ENCODE measurements at places on chromosomes 6 and 20.

GRCh38 chr20:3990716-3991115 lies 24.6 kb downstream of the RNF24 start:
- H3K4me1 ChIP-seq, result peaks cover 40% of the 10 kb centered on the region
- no peak overlapping the region for H3K4me3 ChIP-seq
- no peaks in the 10 kb centered on the region for H3K27me3 ChIP-seq

- DNase-seq, result no peak
- peaks cover 3% of the 10 kb centered on the region for H3K4me1 ChIP-seq
- H3K27me3 ChIP-seq, result peaks cover 2% of the 10 kb centered on the region
- H3K27ac ChIP-seq, result no peak overlapping the region
- no peaks in the 10 kb centered on the region for H3K36me3 ChIP-seq
Measured at GRCh38 chr20:24806705-24807676, 142.1 kb upstream of the CST7 start.

GRCh38 chr6:37077905-37078296 lies 72.4 kb downstream of the FGD2 start:
- H3K36me3 ChIP-seq, result peaks cover 2% of the 10 kb centered on the region
- peaks cover 10% of the 10 kb centered on the region for H3K27me3 ChIP-seq
- H3K4me1 ChIP-seq, result peaks cover 2% of the 10 kb centered on the region

- no peak overlapping the region for H3K4me3 ChIP-seq
- DNase-seq, result no peak
- H3K36me3 ChIP-seq, result no peaks in the 10 kb centered on the region
- no peaks in the 10 kb centered on the region for H3K4me1 ChIP-seq
Measured at GRCh38 chr6:11621119-11621518, 83.6 kb downstream of the TMEM170B start.

GRCh38 chr20:29119141-29119540 lies 2138.3 kb upstream of the DEFB115 start:
- H3K27ac ChIP-seq, result no peak overlapping the region
- H3K27me3 ChIP-seq, result no peaks in the 10 kb centered on the region
- no peaks in the 10 kb centered on the region for H3K36me3 ChIP-seq
- DNase-seq, result no peak
- H3K4me3 ChIP-seq, result no peak overlapping the region
- H3K4me1 ChIP-seq, result no peaks in the 10 kb centered on the region

- no peak for DNase-seq
- H3K36me3 ChIP-seq, result peaks cover 2% of the 10 kb centered on the region
- peak overlapping the region; percentile 91 for H3K4me3 ChIP-seq
- no peaks in the 10 kb centered on the region for H3K27me3 ChIP-seq
Measured at GRCh38 chr20:49914310-49915117, 815 bp downstream of the SPATA2 start.

DNA sequence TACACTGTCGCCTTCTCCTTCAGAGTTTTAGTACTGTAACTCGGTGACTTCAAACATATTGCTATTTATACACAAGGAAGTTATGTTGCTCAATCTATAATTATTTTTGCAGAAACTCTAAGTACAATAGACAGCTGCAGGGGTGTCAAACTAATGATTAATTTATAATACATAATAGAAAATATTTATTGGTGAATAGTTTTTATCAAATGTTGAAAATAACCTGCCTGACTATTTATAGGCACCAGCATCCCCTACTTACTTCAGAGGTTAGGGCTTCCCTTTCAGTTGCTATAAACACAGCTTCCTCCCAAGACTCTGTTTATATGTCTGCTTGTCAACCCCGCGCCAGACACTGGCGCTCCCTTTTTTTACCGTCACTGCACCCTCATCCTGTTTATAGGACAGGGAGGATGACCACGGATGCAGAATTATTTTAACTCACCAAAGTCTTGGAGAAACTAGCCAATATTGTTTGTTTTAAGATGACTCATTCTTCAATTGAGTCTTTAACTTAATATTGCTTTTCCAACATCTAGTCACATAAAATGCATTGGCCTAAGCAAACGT lies 225.0 kb downstream of the ALDH8A1 start:
- H3K36me3 ChIP-seq, result no peaks in the 10 kb centered on the region
- no peak overlapping the region for H3K4me3 ChIP-seq
- H3K27me3 ChIP-seq, result peaks cover 20% of the 10 kb centered on the region
- H3K27ac ChIP-seq, result no peak overlapping the region
- DNase-seq, result no peak

DNA sequence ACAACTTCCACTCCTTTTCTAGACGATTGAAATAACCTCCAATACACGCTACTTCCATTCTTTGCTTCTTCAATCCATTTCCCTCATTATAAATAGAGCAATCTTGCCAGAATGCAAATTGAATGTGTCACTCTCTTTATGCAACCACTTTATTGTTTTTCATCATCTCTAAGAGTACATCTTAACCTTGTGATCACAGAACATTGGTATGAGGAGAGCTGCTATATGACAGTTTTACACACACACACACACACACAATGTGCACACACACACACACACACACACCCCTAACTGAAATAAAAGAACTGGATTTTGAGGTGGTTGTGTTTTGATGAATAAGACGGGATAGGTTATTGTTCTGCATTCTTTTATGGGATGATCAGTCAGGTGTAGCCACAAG lies 187.0 kb downstream of the HDGFL1 start:
- DNase-seq, result no peak
- no peaks in the 10 kb centered on the region for H3K27me3 ChIP-seq
- H3K36me3 ChIP-seq, result no peaks in the 10 kb centered on the region
- no peak overlapping the region for H3K27ac ChIP-seq
- H3K4me3 ChIP-seq, result no peak overlapping the region

GRCh38 chr20:4898282-4899244 lies 102.7 kb downstream of the SLC23A2 start:
- H3K27me3 ChIP-seq, result no peaks in the 10 kb centered on the region
- no peak overlapping the region for H3K4me3 ChIP-seq
- H3K36me3 ChIP-seq, result peaks cover 16% of the 10 kb centered on the region
- no peak for DNase-seq
- H3K4me1 ChIP-seq, result peaks cover 12% of the 10 kb centered on the region

DNA sequence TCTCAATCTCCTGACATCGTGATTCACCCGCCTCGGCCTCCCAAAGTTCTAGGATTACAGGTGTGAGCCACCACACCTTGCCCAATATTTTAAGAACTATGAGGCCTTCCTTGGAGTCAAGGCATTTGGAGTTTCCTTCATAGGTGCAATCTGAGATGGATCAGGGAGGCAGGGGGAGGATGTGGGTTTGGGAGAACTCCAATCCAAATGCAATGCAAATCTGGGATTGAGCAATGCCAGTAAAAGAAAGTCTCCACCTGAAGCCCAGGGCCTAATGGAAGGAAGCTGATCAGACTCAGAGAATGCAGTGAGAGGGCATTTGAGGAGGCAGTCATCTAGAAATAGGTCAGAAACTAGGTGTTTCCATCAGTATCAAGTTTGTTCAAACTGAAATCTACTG lies 21.2 kb downstream of the RSPH3 start:
- H3K4me3 ChIP-seq, result no peak overlapping the region
- H3K4me1 ChIP-seq, result no peaks in the 10 kb centered on the region
- H3K27ac ChIP-seq, result no peak overlapping the region
- DNase-seq, result no peak

DNA sequence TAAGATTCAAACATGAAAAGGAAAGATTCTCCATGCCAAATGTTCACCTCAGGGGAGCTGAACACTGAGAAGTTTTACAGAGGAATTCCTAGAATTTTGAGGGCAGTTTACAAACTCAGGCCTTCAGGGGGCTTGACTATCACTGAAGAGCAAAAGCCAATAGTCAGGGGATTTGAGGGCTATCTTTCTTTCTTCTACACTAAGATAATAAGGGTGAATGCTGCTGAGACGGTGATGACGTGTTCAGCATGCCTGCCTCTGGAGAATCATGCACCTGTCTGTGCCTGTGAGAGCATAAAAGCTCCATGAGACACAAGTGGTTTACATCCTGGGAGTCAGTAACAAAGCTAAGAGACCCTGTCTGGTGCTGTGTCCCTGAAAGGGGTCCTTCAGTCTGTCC lies 1085.6 kb downstream of the KIF16B start:
- no peaks in the 10 kb centered on the region for H3K36me3 ChIP-seq
- no peak overlapping the region for H3K4me3 ChIP-seq
- H3K27ac ChIP-seq, result no peak overlapping the region
- H3K27me3 ChIP-seq, result no peaks in the 10 kb centered on the region
- H3K4me1 ChIP-seq, result no peaks in the 10 kb centered on the region

- H3K27me3 ChIP-seq, result peaks cover 8% of the 10 kb centered on the region
- H3K27ac ChIP-seq, result no peak overlapping the region
- no peaks in the 10 kb centered on the region for H3K4me1 ChIP-seq
- H3K36me3 ChIP-seq, result no peaks in the 10 kb centered on the region
- no peak overlapping the region for H3K4me3 ChIP-seq
- DNase-seq, result no peak
Measured at GRCh38 chr6:148239801-148240460, 102.7 kb upstream of the SASH1 start.

GRCh38 chr6:397604-398003 lies 6.1 kb downstream of the IRF4 start:
- DNase-seq, result no peak
- peaks cover 55% of the 10 kb centered on the region for H3K36me3 ChIP-seq
- H3K27me3 ChIP-seq, result no peaks in the 10 kb centered on the region
- peaks cover 73% of the 10 kb centered on the region for H3K4me1 ChIP-seq

GRCh38 chr6:143451531-143451930 lies 926 bp downstream of the PEX3 start:
- peaks cover 5% of the 10 kb centered on the region for H3K36me3 ChIP-seq
- DNase-seq, result no peak
- H3K4me1 ChIP-seq, result peaks cover 20% of the 10 kb centered on the region
- peak overlapping the region; percentile 99 for H3K27ac ChIP-seq

- no peaks in the 10 kb centered on the region for H3K36me3 ChIP-seq
- no peaks in the 10 kb centered on the region for H3K4me1 ChIP-seq
- no peak for DNase-seq
- no peak overlapping the region for H3K4me3 ChIP-seq
Measured at GRCh38 chr6:84455511-84456029, 228.1 kb upstream of the CEP162 start.

DNA sequence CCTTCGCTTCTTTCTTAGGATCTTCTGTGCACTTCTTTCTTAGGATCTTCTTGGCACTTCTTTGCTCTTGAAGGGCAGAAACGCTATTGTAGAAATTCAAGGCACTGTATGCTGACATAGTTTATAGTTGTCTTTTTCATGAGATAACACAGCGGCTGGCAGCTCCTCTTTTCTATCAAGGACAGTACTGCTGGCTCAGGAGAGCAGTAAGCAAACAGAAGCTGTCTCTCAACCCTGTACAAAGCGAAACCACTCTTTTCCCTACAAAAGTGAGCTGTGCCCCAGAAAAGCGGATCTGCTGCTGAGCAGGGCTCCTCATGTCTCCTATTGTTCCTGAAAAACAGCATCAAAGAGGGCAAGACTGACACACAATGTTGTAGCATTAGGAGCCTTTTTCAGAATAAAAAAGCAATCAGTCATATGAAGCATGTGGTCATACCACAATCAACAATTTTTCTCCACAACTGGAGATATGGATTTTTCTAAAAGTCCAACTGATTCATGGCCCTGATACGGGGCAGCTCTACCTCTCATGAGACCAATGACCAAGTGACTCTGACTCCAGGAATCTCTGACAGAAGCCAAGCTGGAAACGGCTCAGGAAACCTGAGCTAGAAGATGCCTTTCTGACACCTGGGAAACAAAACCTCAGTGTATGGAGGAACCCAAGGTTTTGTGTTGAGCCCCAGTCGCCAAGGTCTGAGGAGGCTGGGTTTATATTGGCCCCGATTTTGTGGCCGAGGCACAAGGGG lies 255.9 kb downstream of the ESR1 start:
- DNase-seq, result no peak
- no peaks in the 10 kb centered on the region for H3K36me3 ChIP-seq
- H3K27ac ChIP-seq, result no peak overlapping the region
- H3K4me3 ChIP-seq, result no peak overlapping the region
- peaks cover 8% of the 10 kb centered on the region for H3K27me3 ChIP-seq

DNA sequence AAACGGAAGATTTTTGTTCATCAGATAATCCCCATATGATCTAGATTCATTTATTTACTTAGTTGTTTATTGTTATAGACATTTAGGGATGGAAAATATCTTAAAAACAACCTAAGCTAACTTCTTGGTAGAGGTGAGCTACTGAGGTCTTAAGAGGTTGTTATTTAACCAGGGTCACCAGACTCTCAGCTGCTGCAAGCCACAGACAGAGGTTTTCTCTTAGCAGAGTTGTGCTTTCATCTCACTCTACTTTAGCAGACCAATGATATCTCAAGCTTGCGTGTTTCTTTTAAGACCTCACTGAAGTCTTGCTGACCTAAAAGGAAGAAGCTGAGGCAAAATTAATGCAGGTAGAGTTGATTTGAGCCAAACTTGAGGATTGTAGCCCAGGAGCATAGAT lies 43.6 kb downstream of the NCOA7 start:
- no peak for DNase-seq
- H3K36me3 ChIP-seq, result peaks cover 10% of the 10 kb centered on the region
- no peaks in the 10 kb centered on the region for H3K27me3 ChIP-seq

- H3K36me3 ChIP-seq, result peaks cover 12% of the 10 kb centered on the region
- peaks cover 6% of the 10 kb centered on the region for H3K27me3 ChIP-seq
- DNase-seq, result no peak
Measured at GRCh38 chr6:130815200-130816071, 11.8 kb upstream of the SMLR1 start.

DNA sequence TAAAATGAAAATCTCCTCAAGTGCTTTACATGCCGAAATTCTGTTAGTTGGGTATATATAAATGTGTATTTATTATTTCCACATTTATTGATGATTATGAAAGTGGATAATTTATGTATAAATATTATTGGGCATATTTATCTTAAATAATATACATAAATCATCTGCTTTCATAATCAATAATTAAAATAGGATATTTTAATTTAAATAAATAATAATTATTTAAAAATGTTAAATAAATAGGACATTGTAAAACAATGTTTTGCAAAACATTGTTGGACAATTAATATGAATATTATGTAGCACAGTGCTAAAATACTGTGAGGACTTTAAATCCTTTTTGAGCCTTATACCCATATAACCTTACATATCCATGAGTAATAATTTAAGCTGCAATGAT lies 786.5 kb upstream of the CITED2 start:
- H3K36me3 ChIP-seq, result no peaks in the 10 kb centered on the region
- H3K4me1 ChIP-seq, result no peaks in the 10 kb centered on the region
- no peak for DNase-seq
- H3K4me3 ChIP-seq, result no peak overlapping the region

- H3K36me3 ChIP-seq, result no peaks in the 10 kb centered on the region
- no peaks in the 10 kb centered on the region for H3K4me1 ChIP-seq
- no peak overlapping the region for H3K27ac ChIP-seq
- no peak for DNase-seq
- no peaks in the 10 kb centered on the region for H3K27me3 ChIP-seq
Measured at GRCh38 chr6:168515376-168515775, 74.4 kb downstream of the SMOC2 start.

GRCh38 chr20:431012-431904 lies 23.2 kb downstream of the RBCK1 start:
- H3K4me3 ChIP-seq, result no peak overlapping the region
- no peak for DNase-seq
- H3K4me1 ChIP-seq, result peaks cover 36% of the 10 kb centered on the region
- peaks cover 45% of the 10 kb centered on the region for H3K36me3 ChIP-seq
- H3K27me3 ChIP-seq, result no peaks in the 10 kb centered on the region

GRCh38 chr6:25537349-25538018 lies 114.5 kb upstream of the SCGN start:
- DNase-seq, result no peak
- H3K27ac ChIP-seq, result no peak overlapping the region
- peaks cover 2% of the 10 kb centered on the region for H3K36me3 ChIP-seq
- no peaks in the 10 kb centered on the region for H3K27me3 ChIP-seq
- H3K4me3 ChIP-seq, result no peak overlapping the region

GRCh38 chr6:95127261-95127660 lies 450.1 kb upstream of the MANEA start:
- H3K27me3 ChIP-seq, result no peaks in the 10 kb centered on the region
- no peaks in the 10 kb centered on the region for H3K36me3 ChIP-seq
- H3K27ac ChIP-seq, result no peak overlapping the region
- H3K4me3 ChIP-seq, result no peak overlapping the region

- H3K27me3 ChIP-seq, result peaks cover 18% of the 10 kb centered on the region
- H3K4me1 ChIP-seq, result no peaks in the 10 kb centered on the region
- DNase-seq, result no peak
- no peaks in the 10 kb centered on the region for H3K36me3 ChIP-seq
- no peak overlapping the region for H3K27ac ChIP-seq
Measured at GRCh38 chr6:18562726-18563125, 175.6 kb downstream of the RNF144B start.
